ENCODE measurements at places on chromosomes 12 and 14.

DNA sequence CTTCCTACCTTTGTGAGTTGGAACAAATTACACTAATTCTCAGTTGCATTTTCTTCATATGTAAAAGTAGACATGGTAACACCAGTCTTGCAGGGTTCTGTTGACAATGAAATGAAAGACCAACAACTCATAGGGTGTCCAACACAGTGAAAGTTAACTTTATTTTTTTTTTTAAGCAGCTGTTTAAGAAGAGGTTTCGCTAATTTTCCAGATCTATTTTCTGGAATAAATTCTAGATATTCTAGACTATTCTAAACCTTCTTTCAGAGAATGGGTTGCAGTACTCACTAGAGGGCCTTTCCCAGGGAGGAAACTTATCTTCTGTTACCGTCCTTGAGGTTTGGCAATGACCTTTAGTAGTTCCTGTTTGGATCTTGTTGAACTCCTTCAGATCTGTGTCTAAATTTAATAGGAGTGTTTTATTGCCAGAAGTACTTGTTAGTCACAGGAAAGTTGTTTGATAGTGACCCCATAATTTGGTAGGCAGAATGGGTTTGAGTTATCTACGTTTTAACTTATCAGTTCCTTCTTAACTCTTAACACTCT lies 2.8 kb upstream of the ART4 start:
- no peak for DNase-seq

GRCh38 chr12:78490861-78491260 lies 373.7 kb upstream of the SYT1 start:
- no peak for DNase-seq

DNA sequence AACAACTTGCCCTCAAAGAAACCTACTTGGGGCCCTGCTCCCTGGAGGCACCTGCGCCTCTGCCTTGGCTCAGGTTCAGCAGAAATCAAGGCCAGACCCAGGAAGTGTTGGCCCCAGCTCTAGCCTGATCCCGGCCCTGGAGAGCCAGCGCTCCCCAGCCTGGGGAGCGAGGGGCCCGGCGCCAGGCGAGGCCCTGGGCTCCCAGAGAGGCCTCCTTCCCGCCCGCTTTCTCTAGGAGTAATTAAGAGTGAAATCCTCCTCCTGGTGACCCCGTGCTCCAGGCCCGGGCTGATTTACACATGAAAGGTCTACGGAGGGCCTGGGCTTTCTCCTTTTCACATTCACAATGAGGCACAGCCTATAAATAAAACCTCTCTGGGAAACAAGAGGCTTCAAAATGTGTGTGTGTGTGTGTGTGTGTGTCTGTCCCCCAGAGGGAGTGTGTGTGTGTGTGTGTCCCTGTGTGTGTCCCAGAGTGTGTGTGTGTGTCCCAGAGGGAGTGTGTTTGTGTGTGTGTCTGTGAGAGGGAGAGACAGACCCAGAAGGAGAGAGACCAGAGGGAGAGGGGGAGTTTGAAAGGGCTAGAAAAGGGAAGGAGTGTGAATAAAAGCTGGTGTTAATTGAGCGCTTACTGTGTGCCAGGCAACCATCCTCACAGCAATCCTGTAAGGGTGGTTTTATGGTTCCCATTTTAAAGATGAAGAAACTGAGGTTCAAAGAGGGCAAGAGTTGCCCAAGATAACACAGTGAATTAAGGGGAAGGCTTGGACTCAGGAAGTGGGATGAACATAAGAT lies 23.8 kb upstream of the COX6A1 start:
- no peak for DNase-seq

- DNase-seq = no peak
Observed at GRCh38 chr14:93049315-93049714, 66.4 kb downstream of the ITPK1 start.

- peak; percentile 50 for DNase-seq
Observed at GRCh38 chr12:110079477-110080400, 31.4 kb upstream of the C12orf76 start.

DNA sequence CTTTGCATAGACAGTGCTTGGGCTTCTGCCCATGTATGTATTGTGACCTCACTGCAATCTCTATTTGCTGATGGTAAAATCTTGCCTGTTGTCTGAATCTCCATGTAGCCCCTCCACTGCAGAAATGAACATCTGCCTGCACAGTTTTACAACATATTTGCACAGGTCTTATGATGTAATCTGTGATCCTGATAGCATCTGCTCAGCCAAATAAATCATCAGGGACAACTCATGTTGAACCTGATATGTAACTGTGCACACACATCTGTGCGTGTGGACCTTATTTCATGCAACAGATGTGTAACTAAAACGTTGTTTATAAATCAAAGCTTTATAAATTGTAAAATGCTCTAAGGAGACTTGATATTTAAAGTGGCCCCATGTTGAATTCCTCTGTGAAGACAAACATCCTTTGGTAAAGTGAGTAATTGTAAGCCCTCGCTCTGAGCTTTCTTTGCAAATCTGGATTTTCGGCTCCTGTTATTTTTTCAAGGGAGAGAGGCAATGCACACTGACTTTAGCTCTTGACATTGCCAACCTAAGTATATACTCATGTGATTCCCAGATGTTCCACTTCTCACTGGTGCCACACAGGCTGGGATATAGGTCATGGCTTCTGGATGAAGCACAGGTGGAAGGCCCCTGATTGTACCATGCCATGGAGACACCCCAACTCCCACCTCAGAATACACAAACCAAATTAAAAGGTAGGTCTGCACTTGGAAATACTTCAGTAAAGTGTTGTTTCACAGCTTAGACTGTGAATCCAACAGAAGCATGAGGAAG lies 371.3 kb downstream of the GRIN2B start:
- DNase-seq = no peak

DNA sequence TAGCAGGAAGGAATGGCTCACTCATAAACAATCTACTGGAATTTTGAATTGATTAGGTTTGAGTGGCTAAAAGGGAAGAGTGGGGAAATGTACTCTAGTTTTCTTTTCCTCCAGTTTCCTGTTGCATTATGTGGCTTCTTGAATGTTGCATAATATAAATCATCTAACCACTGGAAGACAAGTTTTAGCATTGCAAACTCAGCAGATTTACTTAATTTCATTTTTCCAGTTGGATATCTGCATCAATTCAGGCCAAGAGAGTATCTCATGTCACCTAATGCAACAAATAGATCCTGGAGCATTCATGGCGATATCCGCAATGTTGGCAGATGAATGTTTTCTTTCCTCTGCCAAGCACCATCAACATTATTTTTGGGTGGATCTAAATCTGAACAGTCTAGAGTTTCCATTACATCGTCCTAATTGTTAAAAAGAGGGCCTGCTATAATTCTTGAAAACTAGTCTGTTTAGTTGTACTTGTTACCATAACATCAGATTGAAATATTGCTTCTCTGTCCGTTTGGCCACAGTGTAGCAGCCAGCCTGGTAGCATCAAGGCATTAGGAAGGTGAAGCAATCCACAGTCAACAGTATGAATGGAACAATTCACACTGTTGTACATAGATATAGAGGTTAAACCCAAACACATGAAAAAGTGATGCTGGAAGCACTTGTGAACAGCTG lies 544.2 kb downstream of the ETNK1 start:
- no peak for DNase-seq

DNA sequence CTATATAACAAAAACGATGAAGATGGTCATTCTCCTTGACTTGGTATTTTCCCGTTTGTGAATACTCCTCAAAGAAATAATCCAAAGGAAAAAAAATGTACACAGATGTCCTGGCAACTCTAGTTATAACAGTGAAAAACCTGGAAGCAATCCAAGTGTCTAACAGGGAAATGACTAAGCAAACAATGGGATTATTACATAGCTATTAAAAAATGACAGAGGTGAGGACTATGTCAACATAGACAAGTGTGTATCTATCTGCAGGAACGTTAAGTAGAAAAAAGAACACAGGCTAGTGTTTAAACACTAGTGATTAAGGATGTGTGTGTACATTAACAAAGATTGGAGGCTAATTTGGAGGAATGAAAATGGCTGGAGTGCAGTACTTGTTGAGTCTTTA lies 5.9 kb upstream of the APOLD1 start:
- no peak for DNase-seq

- no peak for DNase-seq
Observed at GRCh38 chr12:56699020-56699661, 11.1 kb upstream of the PTGES3 start.

DNA sequence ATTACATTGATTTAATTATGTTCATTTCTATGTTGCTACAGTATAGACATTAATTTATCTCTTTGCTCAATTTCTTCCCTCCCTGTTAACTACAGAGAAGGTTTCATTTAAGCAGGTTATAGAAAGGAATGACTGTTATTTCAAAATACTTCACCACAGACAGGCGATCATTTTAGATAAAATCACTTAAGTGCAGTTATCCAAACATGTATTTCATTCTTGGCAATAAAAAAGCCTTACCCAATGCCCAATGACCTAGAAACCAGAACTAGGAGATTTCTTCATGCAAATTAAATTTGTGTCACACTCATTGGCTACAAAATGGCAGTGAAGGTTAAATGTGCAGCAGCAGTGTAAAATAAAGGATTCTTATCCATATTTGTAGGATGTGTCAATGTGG lies 266.4 kb downstream of the KCNH5 start:
- DNase-seq = no peak

GRCh38 chr12:125346362-125346761 lies 281.1 kb downstream of the AACS start:
- DNase-seq = no peak
